ENCODE measurements at places on chromosomes 13 and 19.
A peak's percentile ranks its signal among the peaks of the same experiment; 100 is the strongest.

DNA sequence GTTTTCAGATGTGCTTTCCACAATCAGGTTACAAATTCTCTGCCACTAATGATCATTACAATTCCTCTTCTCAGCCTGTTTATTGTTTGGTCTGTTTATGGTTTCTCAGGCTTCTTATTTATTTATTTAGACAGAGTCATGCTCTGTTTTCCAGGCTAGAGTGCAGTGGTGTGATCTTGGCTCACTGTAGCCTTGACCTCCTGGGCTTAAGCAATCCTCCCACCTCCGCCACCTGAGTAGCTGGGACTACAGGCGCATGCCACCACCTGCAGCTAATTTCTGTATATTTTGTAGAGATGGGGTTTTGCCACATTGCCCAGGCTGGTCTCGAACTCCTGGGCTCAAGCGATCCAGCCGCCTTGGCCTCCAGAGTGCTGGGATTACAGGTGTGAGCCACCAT lies 2.1 kb upstream of the ZSCAN5A start:
- DNase-seq = no peak

GRCh38 chr13:95708391-95708774 lies 31.4 kb downstream of the DNAJC3 start:
- no peak for DNase-seq

- no peak for DNase-seq
These were observed 10.9 kb downstream of the SLC46A3 start for GRCh38 chr13:28707629-28708427.

- peak; percentile 22 for DNase-seq
These were observed 2.2 kb downstream of the CD70 start for GRCh38 chr19:6588508-6589345.

DNA sequence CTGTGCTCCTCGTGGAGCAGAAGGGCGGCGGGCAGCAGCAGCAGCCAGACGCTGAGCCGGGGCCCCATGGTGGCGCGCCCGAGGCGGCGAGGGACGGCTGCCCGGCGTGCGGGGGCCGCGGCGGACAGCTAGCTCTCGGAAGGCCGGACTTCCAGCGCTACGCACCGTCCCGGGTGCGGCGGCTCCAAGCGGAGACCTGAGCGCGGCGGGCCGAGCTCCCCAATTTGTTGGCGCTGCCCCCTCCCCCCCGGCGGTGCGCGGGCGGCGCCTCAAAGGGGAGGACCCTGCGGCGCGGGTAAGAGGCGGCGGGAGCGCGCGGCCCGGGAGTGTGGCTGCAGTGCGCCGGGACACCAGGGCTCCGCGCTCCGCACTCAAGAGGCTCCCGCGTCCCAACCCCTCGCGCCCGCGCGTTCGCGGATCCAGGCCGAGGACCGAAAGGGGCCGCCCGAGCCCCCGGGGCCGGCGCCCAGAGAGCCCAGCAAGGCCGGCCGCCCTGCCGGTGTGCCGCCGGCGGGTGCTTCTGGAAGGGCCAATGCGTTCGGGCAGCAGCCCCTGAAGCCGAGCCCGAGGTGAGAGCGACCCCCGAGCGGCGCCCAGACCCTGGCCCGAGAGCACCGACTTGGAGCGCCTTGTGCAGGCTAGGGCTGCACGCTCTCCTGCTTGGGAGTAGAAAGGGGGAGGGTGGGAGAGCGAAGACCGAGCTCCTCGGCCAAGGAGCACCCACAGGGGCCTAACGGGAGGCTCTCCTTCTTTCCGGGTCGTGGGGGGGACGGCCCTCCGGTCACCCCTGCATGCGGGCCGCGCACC lies at the start of the genes COL4A1 and COL4A2:
Gene COL4A1, minus strand, starts transcription at position 198 of the 807 bp plus-strand sequence. Its CDS starts 130 bp downstream, at position 68.
Gene COL4A2, plus strand, starts transcription at position 325 of the 807 bp plus-strand sequence. CDS start 620 bp downstream, outside the sequence.
- DNase-seq = no peak

GRCh38 chr19:52170304-52170703 lies 1.1 kb downstream of the ZNF836 start:
- DNase-seq = no peak

DNA sequence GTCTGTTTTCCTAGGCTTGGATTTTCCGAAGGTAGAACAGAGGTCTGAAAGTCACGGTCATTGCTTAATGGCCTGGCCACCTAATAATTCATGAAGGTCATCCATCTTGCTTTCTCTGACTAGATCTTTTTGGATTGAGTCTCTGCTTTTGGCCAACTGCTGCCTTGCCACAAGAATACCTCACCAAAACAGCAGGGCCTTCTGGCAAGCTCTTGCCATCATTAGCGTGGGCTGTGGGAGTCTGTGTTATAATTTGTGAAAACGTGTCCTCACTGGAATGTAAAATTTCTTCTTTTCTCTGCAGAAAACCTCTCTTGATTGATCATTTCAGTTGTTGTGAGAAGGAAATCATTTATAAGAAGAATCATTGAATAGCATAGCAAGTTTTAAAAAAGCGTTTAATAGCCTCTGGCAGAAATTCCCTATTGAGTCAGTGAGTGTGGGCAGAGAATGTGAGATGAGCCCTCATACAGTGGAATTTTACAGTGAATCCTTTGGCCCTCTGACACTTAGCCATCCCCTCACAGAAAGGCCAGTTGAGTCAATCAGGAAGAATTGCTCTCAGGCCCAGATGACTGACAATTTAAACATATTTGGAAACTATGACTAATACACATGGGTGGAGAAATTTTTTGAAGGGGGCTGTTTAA lies 43.2 kb upstream of the ERICH6B start:
- DNase-seq = no peak

GRCh38 chr13:52644108-52644507 lies 1.9 kb downstream of the HNRNPA1L2 start:
- DNase-seq = no peak

DNA sequence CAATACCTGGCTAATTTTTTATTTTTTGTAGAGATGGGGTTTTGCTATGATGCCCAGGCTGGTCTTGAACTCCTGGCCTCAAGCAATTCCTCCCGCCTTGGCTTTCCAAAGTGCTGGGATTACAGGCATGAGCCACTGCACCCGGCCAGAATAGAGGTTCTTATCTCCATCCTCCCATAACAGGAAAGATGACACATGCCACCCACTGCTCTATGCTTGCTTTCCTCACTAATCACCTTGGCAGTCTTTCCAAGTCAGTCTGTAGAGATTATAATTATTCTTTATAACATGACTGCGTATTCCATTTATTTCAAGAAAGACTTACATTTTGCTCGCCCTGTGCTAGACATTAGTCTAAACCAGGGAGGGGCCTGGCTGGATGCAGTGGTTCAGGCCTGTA lies 6.7 kb downstream of the VAV1 start:
- DNase-seq = no peak

DNA sequence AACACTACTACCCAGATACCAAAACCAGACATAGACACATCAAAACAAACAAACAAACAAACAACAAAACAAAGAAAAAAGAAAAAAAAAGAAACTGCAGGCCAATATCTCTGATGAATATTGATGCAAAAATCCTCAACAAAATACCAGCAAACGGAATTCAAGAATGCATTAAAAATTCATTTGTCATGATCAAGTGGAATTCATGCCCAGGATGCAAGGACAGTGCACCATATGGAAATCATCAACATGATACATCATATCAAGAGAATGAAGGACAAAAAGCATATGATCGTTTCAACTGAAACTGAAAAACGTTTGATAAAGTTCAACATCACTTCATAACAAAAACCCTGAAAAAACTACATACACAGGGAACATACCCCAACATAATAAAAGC lies 48.9 kb upstream of the CEACAM21 start:
- no peak for DNase-seq

GRCh38 chr13:80889829-80890228 lies 548.9 kb upstream of the SPRY2 start:
- DNase-seq = no peak

All from stimulated activated CD4-positive, alpha-beta T cell treated with anti-CD3 and anti-CD28 coated beads, Interleukin-12 subunit alpha, Interleukin-12 subunit beta, amount 100 ng/mL, for 4 hours (primary cell).